Stimulated activated CD8-positive, alpha-beta memory T cell treated with anti-CD3 and anti-CD28 coated beads, Interleukin-15, amount 100 ng/mL, for 4 hours (primary cell): ENCODE measurements at places on chromosomes 7 and 10.

GRCh38 chr7:64787295-64787694, 6.9 kb upstream of the ZNF138 start:
- DNase-seq: no peak

- no peak for DNase-seq
Observed at GRCh38 chr10:86500846-86501245, 20.7 kb downstream of the WAPL start.

DNA sequence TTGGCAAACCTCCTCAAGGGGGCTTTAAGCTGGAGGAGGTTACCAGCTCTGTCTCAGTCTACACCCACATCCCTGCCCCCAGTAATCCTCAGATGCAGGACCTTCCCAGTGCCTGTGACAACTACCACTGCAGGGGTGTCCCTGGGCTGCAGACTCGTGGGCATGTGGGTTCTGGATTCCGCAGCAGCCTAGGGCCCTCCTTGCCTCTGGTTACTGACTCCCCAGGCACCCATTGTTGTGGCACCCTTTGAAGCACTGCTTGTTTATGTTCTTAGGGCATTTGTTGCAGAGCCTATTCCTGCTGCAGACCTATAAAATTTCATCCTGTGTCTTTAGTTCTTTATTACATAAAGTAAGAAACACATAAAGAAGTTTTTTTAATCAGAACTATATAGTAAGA, 51.1 kb upstream of the GJD4 start:
- no peak for DNase-seq

DNA sequence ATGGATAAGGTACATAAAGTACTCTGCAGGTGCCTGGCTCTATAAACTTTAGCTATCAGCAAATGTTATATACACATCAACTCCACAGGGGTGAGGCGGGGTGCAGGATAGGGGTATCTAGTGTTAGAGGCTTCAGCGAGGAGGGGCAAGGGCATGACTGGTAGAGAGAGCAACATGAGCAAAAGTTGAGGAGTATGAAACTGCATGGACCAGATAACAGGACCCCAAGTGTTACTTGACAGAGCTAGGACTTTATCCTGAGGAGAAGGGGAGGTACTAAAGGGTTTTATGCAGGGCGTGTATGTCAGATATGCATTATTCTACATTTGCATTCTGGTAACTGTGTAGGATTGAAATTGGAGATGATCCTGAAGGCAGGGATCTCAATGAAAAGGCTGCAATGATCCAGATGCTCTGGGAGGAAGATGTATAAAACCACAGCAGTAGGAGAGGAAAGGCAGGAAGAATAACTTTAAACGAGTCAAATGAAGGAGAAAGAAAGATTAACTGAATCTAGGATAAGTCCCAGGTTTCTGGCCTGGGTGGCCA, 109.8 kb upstream of the FAM133B start:
- DNase-seq: no peak

- DNase-seq: no peak
Observed at GRCh38 chr10:59622320-59623132, 87.1 kb downstream of the SLC16A9 start.

DNA sequence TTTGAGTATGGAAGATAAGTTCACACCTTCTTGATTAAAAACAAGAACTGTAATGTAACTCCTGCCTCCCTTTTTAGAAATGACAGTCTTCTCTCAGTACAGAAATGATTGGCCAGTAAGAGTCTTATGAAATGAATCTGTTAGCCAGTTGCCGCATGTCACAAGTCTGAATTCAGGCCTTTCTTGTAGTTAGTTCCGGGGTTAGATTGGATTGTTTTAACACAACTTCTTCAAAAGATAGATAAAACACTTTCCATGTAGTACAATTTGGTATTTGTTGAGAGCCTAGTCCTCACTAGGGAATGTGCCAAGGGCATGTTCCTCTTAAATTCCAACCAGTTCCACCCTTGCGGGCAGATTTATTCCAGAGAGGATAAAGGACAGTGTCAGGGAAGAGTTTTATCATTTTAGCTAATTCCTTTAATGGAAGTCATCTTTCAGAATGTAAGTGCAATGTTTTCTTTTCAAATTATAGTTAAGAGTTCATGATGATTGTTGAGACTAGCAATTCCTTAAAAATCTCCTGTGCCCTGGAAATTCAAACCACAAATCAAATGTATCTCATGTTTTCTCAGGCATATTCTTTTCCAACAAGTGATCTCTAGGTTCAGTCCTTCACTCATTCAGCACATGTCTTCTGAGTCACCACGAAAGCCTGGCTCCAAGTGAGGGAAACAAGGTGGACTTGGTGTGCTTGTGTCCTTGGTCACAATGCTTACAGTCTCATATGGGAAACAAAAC, 4.1 kb downstream of the FHIP2A start:
- no peak for DNase-seq

DNA sequence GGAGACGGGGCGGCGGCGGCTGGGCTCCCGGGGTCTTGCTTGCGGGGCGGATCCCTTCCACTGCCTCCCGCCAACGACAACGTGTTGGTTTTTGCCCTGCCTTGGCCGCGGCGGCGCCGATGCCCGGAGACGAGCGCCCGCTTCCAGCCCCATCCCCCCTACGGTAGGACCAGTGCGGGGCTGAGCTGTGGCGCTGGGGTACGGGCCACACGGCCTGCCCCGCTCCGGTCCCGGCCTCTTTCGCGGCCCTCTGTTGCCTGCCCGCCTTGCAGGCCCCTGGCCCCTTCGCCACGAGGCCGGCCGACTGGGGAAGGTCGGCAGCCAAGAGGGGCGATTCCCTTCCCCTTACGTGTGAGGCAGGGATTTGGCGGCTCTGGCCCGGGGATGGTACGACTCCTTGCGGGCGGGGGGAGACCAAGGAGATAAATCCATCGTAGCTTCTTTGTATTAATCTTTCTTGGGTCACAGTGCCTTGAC, 488 bp downstream of the EIF4H start:
- no peak for DNase-seq

DNA sequence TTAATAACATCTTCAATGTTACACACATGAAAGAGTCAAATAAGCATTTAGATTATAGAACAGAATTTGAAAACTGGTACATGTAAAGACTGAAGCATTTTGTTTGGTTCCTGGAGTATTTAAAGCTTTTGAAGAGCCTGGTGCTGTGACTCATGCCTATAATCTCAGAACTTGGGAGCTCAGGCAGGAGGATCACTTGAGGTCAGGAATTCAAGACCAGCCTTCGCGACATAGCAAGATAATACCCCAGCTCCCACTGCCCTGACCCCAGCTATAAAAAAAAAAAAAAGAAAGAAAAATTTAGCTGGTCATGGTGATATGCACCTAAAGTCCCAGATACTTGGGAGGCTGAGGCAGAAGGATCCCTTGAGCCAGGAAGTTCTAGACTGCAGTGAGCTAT, 87.8 kb downstream of the HDAC9 start:
- no peak for DNase-seq

GRCh38 chr10:110141871-110142635, 65.4 kb upstream of the MXI1 start:
- no peak for DNase-seq

DNA sequence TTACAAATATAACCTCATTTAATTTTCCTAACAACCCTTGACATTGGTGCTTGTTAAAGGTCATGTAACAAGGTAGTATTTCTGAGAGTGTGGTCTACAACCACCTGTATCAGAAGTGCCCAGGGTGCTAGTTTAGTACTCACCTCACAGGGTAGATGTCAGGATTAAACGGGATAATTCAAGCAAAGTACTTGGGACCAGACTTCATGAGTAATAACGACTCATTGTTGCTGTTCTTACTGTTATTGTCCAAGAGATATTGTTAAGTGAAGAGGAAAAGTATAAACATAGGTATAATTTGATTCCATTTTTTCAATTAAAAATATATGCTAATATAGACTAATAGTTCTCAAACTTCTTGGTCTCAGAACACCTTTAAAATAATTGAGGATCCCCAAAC, 179.3 kb downstream of the WNT2 start:
- no peak for DNase-seq

- DNase-seq: peak; percentile 55
Observed at GRCh38 chr10:100346351-100346764, 675 bp upstream of the SCD start.

DNA sequence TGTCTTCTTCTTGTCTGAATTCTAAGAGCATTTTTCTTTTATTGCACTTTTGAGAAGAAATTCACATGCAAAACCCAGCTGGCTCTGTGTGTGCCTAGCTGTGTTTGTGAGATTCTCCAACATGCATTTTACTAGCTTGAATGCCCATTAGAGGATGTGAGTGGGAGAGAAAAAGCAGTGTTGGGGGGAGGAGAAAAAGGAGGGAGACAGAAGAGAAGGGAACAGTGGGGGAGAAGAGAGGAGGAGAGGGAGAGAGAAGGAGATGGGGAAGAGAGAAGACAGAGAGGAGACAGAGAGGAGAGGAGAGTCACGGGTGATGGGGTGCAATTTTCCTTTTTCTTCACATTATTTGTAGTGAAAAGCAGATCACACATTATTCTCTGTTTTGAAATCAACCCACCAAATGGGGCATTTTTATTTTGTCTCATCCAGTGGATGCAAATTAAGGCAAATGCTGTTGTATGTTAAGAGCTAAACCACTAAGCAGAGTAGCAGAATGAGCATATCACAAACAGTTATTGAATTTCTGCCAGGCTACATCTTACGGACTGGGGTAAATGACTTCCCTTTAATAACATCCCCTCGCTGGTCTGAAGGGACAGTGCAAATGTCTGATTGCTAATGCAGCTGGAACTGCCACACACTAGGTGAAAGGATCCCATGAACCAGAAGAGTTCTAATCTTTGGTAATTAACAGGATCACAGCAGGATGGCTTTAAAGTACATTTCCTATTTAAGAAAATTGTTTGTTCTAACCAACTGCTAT, 849 bp downstream of the LRRN3 start:
- DNase-seq: no peak

DNA sequence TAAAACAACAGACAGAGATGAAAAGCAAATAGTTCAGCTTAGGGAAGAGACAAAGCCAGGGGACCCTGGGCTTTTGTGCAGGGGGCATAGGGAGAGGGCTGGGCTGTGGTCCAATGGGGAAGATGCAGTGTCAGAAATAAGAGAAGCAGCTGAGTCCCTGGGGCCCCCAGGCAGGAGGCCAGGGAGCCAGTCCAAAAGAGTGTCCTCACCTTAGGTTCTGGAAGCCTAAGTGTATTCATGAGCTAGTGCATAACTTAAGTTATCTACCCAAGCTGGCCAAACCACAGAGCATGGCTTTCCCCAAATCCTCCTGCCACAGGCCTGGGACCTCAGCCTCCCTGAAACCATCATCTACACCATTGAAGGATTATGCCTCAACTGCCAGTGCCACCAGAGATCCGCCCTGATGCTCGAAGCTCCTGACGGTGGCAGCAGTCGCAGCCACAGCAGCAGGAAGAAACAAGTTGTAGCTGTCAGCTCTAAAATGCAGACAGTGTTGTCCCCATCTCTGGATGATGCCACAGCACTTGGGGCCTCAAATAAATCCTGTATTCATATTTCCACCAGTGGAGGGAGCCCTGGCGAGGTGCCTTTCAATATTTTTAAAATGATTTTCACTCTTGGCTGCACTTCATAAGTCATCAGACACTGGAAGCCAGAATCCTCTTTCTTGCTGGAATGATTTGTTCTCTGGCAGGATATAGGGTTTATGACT, 574.6 kb downstream of the GRID1 start:
- DNase-seq: no peak
